ENCODE measurements at places on chromosomes 7 and 10. TPM values are rescaled to one million over a fixed set of nuclear protein-coding genes. Genes with fewer than 3 reads are reported as not detected.

The TACR2 gene
- total RNA-seq, result 0.31 TPM

DNA sequence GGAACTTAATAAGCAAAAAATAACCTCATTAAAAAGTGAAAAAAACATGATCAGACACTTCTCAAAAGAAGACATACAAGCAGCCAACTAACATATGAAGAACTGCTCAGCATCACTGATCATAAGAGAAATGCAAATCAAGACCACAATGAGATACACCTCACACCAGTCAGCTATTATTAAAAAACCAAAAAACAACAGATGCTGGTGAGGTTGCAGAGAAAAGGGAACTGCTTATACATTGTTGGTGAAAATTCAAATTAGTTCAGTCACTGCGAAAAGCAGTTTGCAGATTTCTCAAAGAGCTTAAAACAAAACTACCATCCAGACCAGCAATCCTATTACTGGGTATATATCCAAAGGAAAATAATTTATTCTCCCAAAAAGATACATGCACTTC, 513.3 kb downstream of the MDFIC start:
- DNase-seq, result no peak

DNA sequence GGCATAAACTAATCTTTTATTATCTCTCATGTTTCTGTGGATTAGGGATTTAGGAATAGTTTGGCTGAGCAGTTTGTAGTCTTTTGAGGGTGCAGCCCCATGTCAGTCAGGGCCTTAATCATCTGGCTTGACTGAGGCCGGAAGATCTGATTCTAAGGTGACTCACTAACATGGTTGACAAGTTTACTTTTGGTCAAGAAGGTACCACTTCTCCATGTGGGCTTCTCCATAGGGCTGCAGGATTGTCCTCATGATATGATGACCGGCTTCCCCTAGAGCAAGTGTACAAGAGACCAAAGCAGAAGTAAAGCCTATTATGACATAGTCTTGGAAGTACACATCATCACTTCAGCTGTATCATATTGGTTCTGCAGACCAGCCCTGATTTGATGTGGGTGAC, 45.9 kb upstream of the OIT3 start:
- DNase-seq, result no peak

DNA sequence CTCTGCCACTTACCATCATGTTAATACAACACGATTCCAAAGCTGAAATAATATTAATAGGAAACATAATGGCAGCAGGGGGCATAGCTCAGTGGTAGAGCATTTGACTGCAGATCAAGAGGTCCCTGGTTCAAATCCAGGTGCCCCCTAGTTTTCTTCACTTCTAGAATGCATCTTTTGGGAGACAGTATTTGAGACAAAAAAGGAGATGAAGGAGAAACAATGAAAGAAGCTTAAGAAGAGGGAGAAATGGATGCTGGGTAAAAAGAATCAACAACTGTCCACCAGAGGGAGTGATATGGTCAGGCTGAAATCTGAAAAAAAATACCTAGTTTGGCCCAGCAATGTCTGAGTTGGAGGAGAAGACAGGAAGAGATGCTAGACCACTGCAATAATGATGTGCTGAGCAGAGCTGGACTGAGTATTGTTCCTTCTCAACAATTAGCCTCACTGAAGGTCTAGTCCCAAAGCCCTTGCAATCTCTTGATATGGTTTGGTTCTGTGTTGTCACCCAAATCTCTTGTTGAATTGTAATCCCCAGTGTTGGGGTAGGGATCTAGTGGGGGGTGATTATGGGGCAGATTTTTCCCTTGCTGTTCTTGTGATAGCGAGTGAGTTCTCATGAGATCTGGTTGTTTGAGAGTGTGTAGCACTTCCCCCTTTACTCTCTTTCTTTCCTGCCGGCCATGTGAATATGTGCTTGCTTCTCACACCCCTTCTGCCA, 48.3 kb downstream of the ZNF783 start:
- no peak for DNase-seq

GRCh38 chr7:78014401-78014800, 215.8 kb downstream of the PHTF2 start:
- DNase-seq, result no peak

DNA sequence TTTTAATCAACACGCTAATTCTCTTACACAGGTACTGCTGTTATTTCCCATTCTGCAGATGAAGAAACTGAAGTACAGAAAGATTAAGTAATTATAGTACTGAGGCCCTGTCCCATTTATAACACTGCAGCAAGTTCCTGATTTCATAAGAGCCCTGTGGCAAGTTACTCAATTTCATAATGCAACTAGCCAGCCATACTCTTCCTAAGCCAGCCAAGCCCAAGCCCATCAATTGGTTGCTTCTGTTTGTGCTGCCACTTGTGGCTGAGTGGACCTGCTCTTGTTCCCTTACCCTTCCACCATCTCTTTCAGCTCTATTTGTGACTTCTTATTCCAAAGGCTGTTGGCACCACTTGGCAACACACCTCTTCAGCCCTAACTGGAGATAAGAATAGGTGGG, 19.7 kb upstream of the PRPF18 start:
- no peak for DNase-seq

DNA sequence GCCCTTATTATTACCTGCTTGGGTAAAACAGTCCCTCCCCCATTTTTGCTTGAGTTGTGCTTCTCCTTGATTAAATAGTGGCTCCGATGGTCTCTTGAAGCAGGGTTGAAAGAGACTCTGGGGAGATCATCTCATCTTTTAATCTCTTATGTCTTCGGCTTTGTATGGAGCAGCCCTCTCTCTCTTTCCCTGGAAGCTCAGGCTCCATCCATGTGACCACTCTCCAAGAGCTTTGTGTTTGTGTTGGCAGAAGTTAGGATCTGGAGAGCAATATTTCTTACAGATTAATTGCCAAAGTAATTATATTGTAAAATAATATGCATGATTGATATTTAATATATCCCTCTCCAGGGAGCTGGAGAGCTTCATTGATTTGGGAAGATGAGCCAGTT, 76.9 kb downstream of the LRRC4 start:
- no peak for DNase-seq

GRCh38 chr7:92766461-92767003, 69.8 kb downstream of the CDK6 start:
- DNase-seq, result no peak

DNA sequence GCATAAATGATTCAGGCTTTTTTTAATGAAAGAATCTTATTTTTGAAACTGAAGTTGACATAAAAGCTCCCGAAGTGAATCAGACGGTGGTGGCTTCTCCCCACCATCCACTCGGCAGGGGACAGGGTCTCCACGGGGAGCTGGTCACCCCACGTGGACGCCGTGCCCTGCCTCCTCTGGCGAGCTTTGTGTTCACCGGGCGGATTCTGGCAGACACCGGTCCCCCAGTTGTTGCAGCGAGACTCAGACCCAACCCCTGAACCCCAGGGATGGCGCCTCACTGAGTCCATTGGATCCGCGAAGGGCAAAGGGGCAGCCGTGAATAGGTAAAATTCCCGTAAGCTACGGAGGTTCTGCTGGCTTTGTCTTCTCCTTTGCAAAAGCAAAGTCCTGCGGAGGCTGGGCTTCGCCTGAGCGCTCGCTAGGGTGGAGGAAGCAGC, 38.4 kb downstream of the PTPRN2 start:
- DNase-seq, result no peak
